RWPE2 (cell line): ENCODE measurements at places on chromosomes 5 and 9.

DNA sequence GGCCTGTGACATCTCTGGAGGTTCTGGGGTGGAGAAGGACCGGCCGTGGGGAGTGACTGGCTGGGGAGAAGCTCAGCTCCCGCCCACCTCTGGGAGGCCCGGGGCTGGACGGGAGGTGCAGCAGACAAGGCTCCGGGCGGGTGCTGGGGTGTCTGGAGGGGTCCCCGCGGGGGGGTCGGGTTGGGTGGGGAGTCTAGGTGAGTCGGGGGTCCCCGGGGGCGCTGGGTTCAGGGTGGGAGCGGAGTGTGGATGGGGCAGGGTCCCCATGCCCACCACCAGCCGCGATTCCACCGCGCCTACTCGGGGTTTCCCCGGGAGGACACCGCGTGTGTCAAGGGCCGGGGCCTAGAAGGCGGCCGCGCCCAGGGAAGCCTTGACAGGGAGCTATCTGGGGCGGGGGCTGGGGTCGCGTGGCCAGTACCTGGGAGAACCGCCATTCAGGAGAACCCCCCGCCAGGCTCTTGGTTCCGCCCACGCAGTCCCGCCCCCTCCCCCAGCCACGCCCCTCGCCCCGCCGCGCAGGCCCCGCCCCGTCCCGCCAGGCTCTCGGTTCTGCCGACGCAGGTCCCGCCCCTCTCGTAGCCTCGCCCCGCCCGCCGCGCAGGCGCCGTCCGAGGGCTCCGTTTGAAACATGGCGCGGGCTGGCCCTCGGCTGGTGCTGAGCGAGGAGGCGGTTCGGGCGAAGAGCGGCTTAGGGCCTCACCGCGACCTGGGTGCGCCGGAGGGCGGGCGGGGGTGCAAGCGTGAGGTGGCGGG, at the start of gene CEP72:
Gene CEP72, plus strand, starts transcription at position 610 of the 756 bp plus-strand sequence. Its CDS starts 22 bp downstream, at position 632.
- peak; percentile 89 for DNase-seq

DNA sequence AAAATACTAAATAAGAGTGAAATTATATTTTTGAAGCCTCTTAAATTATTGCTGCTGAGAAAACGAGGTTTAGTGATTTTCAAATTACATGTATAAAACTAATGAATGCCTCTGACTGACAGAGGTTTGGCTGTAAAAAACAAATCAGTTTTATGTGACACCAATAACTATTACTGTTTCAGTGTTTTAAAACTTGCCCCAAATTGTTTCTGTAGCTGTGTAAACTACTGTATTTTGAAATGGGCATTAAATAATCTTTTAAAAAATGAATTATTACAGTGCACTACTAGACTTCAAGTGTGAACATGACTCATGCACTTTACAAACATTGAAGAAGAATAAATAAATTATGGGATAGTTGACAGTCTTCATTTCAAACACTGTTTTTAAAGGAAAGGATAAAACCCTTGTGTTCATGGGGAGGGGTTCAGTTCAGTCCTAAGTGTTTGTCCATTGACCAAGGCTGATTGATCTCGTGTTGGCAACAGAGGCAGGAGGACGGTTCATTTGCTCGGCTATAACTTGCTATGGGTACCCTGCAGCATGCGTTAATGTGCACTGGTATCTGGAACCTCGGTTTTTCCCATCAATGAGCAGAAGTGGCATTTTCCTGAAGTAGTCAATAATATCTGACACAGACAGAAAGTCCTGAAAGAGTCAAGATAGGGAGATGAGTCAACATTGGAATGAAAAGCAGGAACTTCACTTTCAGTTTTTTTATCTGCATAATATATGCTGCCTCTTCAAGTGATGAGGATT, 15.6 kb downstream of the C5orf58 start:
- no peak for DNase-seq

DNA sequence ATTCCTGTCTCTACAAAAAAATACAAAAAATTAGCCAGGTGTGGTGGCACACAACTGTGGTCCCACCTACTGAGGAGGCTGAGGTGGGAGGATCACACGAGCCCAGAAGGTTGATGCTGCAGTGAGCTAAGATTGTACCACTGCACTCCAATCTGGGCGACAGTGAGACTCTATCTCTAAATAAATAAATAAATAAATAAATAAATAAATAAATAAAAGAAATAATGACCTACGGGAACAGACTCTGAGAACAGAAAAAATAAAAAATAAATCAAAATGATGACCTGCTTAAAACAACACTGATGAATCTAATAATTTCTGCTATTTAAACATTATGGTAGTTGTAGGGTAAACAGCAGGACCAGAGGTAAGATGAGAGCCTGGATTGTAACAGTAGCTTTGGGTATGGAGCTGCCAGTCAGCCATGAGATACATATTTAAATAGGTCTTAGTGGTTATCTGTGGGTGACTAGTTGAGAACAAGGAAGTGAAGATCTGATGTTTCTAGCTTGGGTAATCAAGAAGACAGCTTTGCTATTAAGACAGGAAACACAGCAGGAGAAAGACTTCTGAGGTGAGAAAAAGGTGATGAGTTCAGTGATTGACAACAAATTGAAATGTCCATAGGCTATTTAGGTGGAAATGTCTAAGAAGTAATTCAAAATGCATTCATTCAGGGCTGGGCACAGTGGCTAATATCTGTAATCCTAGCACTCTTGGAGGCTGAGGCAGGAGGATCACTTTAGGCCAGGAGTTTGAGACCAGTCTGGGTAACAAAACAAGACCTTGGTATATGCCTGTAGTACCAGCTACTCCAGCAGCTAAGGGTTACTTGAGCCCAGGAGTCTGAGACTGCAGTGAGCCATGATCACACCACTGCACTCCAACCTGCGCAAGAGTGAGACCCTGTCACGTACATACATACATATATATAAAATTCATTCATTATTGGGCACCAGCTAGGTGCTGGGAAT, 11.0 kb downstream of the RNF145 start:
- DNase-seq = no peak

- DNase-seq = no peak
These were observed 59.3 kb upstream of the GLRX start for GRCh38 chr5:95881833-95882232.

DNA sequence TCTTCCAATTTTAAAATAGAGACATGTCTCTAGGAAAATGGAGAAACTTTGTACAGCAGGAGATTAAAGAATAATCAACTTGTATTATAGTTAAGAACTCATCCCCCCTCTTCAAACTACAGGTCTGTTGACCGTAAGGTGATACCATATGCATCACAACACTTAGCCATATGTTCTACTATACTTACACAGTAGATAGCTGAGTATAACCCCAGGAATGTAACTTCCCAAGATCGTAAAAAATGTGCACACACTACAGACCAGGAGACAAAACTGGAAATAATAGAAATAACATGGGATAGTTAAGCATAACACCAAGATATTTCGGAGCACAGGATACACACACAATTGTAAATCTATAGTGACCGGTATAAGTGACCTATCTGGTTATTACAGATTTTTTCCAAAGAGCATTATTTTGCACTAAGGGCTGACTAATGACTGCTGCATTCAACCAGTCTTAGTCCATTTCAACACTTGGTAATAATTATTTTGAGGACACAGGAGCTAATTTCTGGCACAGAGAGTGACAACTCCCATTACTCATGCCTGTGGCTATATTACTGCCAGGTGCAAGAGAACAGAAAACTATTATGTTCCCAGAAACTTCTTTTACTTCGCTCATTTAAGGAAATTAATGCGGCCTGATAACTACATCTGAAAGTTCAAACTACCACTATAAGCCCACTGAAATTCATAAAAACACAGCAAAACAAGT, 15.4 kb upstream of the ZNF622 start:
- DNase-seq = no peak

DNA sequence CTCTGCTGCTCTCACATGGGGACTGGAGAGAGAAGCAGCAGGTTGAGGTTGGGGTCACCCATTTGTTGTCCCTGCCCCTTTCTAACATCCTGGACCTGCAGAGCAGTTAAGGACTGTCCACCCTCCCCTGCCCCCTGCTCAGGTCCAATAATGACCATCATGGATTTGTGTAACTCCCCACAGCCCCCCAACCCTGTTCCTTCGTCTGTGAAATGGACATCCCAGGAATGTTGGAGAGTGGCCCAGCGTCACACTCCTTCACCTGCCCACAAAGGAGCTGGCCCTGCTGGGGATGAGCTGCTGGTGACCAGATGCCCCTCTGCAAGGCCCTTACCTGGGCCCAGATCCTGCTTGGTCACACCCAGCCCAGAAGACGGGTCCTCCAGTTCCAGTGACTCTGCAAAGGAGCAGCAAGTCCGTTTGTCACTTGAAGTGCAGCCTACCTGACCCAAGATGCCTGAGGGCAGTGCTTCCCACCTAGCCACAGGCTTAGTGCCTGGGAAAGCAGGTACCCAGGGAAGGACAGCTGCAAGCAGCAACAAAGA, 10.4 kb downstream of the CD74 start:
- DNase-seq = no peak

DNA sequence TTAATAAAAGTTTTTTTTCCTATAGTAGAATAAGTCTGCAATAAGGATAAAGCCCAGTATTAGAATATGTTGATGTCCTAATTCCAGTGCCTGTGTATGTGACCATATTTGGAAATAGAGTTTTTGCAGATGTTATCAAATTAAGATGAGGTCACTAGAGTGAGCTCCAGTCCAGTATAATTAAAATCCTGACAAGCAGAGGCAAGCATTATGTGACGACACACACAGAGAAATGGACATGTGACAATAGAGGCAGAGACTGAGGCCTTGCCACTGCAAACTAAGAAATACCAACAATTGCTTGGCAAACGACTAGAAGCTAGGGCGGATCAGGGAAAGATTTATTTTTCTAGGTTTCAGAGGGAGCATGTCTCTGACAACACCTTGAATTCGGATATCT, 216.4 kb upstream of the CYLC2 start:
- no peak for DNase-seq

- no peak for DNase-seq
These were observed 65.3 kb upstream of the MYO10 start for GRCh38 chr5:17001428-17001827.

DNA sequence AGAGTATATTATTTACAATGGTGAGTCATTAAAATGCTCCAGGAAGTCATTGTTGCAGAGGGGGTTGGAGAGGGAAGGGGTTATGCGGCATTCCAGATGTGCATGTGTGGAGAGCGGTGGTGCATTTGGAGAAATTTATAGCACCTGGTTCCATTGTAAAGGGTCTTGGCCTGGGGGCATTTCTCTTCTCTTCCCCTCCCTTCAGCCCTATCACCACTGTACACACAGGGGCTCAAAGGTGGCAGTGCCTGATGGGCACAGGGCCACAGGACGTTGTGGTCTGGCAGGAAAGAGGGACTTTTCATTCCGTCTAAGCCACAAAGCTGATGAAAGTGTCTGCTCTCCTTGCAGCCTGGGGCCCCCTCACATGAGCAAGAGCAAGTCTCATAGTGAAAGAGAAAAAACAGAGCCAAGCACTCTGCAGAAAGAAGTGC, 442.4 kb upstream of the ZNF462 start:
- peak; percentile 47 for DNase-seq
